Activated naive CD4-positive, alpha-beta T cell treated with anti-CD3 and anti-CD28 coated beads, Interleukin-2, amount 50 U/mL, for 16 hours (primary cell): ENCODE measurements at places on chromosomes 5 and 9.

DNA sequence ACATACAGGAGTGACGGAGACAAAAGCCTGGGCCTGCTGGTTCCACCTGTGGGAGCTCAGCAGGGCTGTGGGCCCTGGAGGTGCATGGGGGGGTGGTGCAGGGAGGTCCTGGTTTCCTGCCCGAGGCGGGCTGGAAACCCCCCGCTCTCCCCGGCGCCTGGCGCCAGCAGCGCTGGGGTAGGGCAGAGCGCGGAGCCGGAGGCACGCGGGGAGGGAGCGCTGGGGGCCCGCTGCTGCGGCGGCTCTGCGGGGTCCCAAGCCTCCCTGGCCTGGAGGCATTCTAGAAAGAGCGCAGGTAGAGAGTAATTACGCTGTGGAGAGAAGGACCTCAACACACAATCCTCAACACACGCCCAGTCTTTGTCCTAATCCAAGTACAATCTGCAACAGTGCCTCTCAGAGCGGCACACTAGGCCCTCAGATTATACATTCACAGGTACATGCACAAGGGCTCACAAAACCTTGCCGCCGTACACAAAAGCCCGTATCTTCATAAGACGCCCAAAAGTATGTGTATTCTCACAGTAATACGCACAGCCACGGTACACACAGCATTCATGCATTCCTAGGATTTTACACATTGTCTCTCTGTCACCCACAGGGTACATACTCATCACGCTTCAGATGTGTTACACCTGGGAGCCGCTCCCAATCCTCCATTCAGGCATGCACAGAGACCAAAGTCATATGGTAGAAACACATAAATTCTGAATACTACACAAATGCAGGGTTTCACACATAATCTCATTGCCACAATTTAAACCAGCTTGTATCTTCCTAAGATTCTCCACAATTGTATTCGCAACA, 2.1 kb upstream of the HAND1 start:
- DNase-seq: no peak

GRCh38 chr5:79474367-79475151, 39.4 kb downstream of the HOMER1 start:
- DNase-seq: no peak

- DNase-seq: no peak
Measured at GRCh38 chr9:114627553-114627952, 16.5 kb downstream of the TMEM268 start.

- no peak for DNase-seq
Measured at GRCh38 chr9:36137392-36138004, 965 bp downstream of the GLIPR2 start.

DNA sequence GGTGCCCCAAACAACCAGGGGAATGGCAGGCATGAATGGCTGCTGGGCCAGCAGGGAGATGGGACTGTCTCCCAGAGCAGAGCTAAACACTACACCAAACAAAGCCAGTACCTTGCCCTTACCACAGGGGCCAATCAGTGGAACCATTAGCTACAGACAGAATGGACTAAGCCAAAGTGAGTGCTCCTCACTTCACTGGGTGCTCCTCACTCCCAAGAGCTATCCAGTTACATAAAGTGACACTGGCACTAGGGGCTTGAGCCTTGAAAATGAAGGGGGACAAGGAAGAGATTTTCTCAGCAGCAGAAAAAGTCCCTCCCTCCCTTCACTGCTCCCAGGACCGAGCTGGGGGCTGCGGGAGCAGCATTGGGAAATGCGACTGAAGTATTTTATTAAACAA, 110.9 kb upstream of the SHB start:
- no peak for DNase-seq

- no peak for DNase-seq
Measured at GRCh38 chr9:130383979-130384676, 60.6 kb upstream of the ASS1 start.

DNA sequence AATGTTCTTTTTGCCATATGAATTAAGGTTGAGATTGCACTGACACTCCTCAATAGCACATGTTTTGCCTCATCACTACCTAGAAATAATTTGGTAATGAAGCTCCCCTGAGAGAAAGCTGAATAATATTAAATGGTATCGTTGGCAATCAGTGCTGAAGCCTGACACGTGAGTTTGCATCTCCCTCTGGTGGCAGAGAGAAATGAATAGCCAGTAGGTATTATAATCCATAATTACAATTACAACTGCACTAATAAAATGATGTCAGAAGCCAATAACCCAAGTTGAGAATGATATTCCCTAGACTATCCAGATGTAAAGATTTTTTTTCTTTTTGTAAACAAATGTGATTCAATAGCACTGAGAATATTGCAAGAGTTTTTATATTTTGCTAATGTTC, 700.3 kb downstream of the PTPRD start:
- no peak for DNase-seq

GRCh38 chr5:174645677-174646076, 78.7 kb upstream of the MSX2 start:
- DNase-seq: no peak

- DNase-seq: no peak
Measured at GRCh38 chr5:31551878-31552277, 19.8 kb downstream of the C5orf22 start.
